Suprapubic skin (tissue), 4 donors: ENCODE measurements at places on chromosomes 2 and 18.
A peak's percentile ranks its signal among the peaks of the same experiment; 100 is the strongest.

DNA sequence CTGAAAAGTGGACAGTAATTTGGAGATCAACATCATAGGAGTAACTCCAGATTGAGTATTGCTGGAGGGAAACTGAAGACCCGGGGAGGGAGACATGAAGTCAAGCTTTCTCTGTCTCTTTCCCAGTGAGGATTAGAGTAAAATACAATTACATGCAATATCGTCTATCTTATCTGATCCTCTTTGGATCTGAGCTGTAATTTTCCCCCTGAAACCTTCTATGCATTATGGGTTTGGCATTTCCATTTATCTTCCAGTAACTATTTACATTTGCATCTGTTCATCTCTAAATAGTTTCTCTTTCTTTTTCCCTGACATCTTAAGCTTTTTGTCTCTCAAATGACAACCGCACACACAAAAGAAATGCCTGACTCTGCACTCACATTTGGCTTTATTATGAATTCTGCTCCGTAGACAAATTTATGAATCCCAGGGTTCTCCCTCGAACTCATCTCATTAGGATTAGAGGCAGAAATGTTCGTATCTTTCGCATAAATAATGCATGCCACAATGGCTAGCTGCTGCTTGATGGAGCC lies 113.1 kb downstream of the SPP2 start:
- peaks cover 16% of the 10 kb centered on the region for H3K4me1 ChIP-seq
- DNase-seq, result no peak
- H3K4me3 ChIP-seq, result no peak overlapping the region

DNA sequence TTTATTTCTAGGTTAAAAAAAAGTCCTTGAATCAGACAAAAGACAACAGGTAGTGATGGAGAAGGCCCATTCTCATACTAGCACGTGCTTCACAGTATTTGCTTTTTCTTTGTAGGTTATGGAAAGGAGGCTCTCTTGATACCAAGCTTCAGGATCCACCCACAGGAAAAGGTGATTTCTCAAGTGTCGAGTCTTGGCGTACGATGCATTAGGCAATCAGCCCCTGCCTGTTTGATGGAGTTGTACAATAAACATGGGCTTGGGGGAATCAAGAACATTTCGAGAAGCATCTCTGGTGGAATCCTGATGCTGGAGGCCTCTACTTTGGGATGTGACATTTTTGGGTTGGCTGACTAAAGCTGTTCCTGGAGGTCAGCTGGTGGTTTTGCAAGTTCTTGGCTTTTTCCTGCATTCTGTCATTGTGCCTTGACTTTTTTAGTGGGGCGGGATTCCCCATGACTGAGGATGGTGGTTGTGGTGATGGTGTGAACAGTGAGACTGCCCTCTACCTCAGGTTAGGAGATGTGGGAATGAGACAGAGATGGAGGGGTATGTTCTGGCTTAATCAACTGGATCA lies 231.5 kb upstream of the SPRED2 start:
- no peaks in the 10 kb centered on the region for H3K27me3 ChIP-seq
- H3K27ac ChIP-seq, result no peak overlapping the region

GRCh38 chr18:36196238-36196995 lies 9.1 kb downstream of the MOCOS start:
- no peaks in the 10 kb centered on the region for H3K4me1 ChIP-seq
- H3K36me3 ChIP-seq, result no peaks in the 10 kb centered on the region
- H3K27me3 ChIP-seq, result no peaks in the 10 kb centered on the region
- no peak overlapping the region for H3K27ac ChIP-seq

- H3K27ac ChIP-seq, result no peak overlapping the region
- no peak overlapping the region for H3K4me3 ChIP-seq
These were observed 61.5 kb downstream of the TNFRSF11A start for GRCh38 chr18:62386601-62387000.

DNA sequence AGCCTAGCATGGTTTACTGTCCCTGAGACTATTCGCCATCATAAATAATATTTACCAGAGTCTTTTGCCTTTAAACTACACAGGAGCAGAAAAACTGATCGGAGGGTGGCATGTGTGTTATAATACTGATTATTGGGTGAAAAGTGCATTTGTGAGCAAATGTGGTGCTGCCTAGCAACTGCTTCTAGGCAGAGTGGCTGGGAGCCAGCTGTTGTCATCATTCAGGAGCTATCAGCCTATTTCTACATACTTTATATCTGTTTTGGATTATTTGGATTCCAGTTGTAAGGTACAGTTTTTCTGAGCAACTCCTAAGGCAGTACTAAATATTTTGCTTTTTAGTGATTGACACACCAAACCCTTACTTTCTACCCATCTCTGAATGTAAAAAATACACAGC lies 75.0 kb upstream of the MSTN start:
- no peak overlapping the region for H3K27ac ChIP-seq
- no peaks in the 10 kb centered on the region for H3K27me3 ChIP-seq
- no peak overlapping the region for H3K4me3 ChIP-seq

DNA sequence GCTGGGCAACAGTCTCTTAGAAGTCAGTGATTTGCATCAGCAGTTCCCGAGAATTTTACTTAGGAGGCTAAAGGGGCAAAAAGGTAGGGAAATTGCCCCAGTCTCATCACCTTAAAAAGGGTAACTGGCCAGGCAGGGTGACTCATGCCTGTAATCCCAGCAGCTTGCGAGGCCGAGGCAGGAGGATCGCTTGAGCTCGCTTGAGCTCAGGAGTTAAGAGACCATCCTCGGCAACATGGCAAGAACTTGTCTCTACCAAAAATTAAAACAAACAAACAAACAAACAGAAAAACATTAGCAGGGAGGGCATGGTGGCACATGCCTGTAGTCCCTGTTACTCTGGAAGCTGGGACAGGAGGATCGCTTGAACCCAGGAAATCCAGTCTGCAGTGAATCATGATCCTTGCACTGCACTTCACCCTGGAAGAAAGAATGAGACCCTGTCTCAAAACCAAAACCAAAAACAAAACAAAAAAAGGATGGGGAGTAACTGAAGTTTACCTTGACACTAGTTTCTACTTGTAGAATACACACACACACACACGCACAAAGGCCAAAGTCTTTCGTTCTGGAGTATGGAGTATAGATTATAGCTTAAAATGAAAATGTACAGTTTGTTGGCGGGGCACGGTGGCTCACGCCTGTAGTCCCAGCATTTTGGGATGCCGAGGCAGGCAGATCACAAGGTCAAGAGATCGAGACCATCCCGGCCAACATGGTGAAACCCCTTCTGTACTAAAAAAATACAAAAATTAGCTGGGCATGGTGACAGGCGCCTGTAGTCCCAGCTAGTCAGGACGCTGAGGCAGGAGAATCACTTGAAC lies 2.7 kb upstream of the GEMIN6 start:
- no peak overlapping the region for H3K27ac ChIP-seq
- H3K4me1 ChIP-seq, result peaks cover 9% of the 10 kb centered on the region
- H3K36me3 ChIP-seq, result no peaks in the 10 kb centered on the region
- DNase-seq, result no peak

- no peaks in the 10 kb centered on the region for H3K4me1 ChIP-seq
- no peaks in the 10 kb centered on the region for H3K36me3 ChIP-seq
- H3K27ac ChIP-seq, result no peak overlapping the region
- no peak for DNase-seq
These were observed 25.9 kb downstream of the AFTPH start for GRCh38 chr2:64550042-64550441.

- no peak overlapping the region for H3K27ac ChIP-seq
- H3K4me3 ChIP-seq, result no peak overlapping the region
- no peaks in the 10 kb centered on the region for H3K36me3 ChIP-seq
- no peaks in the 10 kb centered on the region for H3K27me3 ChIP-seq
These were observed 8.9 kb upstream of the ANKRD29 start for GRCh38 chr18:23671564-23671963.

GRCh38 chr2:105416156-105416555 lies 17.3 kb upstream of the FHL2 start:
- H3K36me3 ChIP-seq, result no peaks in the 10 kb centered on the region
- no peak for DNase-seq
- H3K4me3 ChIP-seq, result no peak overlapping the region
- H3K27ac ChIP-seq, result no peak overlapping the region

DNA sequence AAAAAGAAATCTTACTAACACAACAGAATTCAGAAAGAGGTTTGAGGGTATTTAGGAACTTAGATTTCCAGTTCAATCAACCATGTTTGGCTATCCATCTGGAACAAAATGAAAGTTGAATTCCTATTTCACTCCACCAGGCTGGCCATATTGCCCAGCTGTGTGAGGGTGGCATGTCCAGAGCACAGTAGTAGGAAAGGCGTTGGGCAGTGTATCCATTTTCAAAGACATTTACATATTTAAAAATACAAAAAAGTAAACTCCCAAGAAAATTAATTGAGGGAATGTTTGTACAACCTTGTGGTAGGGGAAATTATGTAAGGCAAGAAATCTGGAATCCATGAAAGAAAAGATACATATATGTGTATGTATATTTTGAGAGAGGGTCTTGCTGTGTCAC lies 21.5 kb upstream of the MSH2 start:
- no peaks in the 10 kb centered on the region for H3K36me3 ChIP-seq
- H3K27me3 ChIP-seq, result no peaks in the 10 kb centered on the region
- no peaks in the 10 kb centered on the region for H3K4me1 ChIP-seq
- no peak overlapping the region for H3K27ac ChIP-seq

GRCh38 chr2:111897630-111897923 lies 830 bp upstream of the MERTK start:
- DNase-seq, result no peak
- peak overlapping the region; percentile 77 for H3K27ac ChIP-seq
- peak overlapping the region; percentile 67 for H3K4me3 ChIP-seq

GRCh38 chr2:236793023-236794011 lies 223.7 kb downstream of the ACKR3 start:
- H3K4me3 ChIP-seq, result no peak overlapping the region
- no peaks in the 10 kb centered on the region for H3K36me3 ChIP-seq
- peak; percentile 55 for DNase-seq
- peaks cover 4% of the 10 kb centered on the region for H3K27me3 ChIP-seq
- peak overlapping the region; percentile 45 for H3K27ac ChIP-seq
